ENCODE measurements at places on chromosomes 5 and 9.

DNA sequence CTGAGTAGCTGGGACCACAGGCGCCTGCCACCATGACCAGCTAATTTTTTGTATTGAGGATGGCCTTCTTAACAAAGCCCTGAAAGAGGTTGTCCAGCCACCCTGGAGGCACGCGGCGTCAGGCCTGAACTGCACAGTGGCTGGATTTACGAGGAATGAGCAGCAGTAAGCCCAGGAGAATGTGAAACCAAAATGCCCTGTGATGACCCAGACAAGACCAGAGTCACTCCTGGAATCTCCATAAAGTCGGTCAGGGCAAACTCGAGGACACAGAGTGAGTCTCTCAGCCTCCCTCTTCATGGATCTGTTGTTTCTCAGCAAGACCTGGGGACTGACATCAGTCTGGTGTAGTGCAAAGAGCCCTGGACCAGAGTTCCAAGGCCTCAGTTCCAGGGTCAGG, 53.2 kb upstream of the C5orf58 start:
- no peak for DNase-seq

- DNase-seq: no peak
These were observed 1972.9 kb upstream of the ACO1 start for GRCh38 chr9:30411571-30411970.

DNA sequence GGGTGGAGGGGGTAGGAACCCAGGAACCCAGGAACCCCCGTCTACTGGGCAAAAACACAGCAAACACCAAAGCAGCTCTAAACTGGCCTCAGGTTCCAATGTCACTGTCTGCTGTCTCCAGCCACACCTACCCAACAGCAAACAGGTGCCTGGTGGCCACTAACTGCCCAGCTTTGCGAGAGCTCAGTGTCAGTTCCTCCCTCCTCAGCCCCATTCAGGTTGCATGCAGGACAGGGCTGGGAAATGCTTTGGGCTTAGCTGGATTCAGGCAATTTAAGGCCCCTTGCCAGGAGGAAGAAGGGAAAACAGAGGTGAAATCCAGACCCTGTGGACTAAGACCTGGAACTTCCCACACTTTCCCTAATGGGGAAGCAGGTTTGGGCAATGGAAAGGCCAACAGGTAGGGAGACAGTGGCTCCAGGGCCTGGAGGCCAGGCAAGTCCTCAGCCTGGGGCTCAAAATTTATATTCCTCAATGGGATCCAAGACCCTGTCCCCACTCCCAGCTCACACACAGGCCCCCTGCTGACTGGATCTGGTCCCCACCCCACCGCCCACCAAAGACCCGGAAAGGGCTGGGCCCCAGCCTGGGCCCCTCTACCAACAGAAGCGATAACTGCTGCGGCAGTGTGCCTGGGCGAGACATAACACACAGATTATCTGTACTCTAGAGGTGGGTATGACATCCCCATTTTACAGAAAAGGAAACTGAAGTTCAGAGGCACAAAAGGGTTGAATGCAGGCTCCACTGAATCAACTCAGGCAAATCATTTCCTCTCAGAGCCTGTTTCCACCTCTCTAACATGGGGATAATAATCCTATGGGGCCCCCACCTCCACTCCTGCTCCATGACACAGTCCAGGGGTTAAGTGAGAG, 3.5 kb downstream of the EEIG1 start:
- DNase-seq: peak; percentile 55

GRCh38 chr9:98994172-98995058, 50.7 kb downstream of the COL15A1 start:
- DNase-seq: no peak

DNA sequence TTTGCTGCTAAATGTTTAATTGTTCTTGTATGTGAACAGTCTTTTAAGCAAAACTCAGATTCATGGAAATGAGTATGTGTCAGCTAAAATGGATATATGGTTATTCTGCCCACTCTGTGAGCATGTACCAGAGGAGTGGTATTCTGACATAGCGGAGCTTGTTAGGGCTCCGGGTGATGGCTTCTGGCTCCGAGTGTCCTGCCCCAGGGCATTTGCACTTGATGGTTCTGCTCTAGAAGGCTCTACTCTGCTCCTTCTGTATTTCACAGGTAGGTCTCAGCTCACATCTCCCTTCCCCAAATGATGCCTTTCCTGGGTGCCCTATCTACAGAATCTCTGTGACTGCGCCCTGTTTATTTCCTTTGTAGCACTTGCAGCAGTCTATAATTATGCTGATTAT, 113.3 kb downstream of the ARHGAP26 start:
- DNase-seq: no peak

GRCh38 chr5:87136733-87137132, 130.9 kb upstream of the RASA1 start:
- no peak for DNase-seq
